ENCODE measurements at places on chromosomes 1 and 21.

GRCh38 chr1:238727670-238728069 is 658.7 kb upstream of the CHRM3 start:
- no peak for DNase-seq

GRCh38 chr1:16298653-16299052 is 53.6 kb downstream of the FBXO42 start:
- no peak for DNase-seq

DNA sequence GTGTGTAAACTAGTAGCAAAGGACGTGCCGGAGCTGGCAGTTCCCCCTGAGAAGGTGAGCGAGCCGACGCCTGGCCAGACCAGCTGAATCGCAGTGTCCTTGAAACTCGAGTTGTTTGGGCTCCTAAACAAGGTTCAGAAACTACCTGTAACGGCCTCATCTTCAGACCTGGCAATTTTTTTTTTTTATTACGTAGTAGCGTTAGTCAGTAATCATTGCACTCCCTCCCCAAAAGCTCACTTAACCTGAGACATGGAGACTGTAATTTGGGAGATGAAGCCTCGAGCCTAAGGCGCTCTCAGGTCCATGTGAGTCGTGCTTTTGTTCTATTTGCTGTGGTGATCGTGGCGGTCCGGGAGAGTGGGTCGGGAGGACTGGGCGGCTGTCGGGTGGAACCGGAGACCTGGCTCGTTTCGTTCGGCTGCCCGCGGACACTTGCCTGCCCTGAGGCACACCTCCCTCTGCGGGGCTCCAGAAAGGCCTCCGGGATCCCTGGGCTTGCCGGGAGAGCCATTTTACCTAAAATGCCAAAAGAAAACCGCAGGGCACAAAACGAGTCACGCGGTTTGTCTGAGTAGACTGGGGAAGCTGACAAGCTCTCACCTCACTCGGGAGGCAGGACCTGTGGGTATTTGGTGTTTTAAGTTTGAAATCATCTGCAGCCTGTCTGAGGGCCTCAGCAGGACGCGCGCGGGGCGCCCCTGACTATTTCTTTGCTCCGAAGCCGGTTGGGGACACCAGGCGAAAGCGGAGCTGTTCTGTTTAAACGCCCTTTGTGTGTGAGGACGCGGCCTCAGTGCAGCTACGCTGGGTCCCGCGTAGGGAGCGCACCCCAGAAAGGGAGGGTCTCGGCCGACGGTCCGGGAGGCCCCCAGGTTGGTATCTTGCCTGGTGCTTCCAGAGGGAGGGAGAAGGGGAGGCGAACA is 722 bp downstream of the LHX8 start:
- no peak for DNase-seq

GRCh38 chr1:116316373-116316772 is 56.7 kb upstream of the ATP1A1 start:
- DNase-seq = no peak

DNA sequence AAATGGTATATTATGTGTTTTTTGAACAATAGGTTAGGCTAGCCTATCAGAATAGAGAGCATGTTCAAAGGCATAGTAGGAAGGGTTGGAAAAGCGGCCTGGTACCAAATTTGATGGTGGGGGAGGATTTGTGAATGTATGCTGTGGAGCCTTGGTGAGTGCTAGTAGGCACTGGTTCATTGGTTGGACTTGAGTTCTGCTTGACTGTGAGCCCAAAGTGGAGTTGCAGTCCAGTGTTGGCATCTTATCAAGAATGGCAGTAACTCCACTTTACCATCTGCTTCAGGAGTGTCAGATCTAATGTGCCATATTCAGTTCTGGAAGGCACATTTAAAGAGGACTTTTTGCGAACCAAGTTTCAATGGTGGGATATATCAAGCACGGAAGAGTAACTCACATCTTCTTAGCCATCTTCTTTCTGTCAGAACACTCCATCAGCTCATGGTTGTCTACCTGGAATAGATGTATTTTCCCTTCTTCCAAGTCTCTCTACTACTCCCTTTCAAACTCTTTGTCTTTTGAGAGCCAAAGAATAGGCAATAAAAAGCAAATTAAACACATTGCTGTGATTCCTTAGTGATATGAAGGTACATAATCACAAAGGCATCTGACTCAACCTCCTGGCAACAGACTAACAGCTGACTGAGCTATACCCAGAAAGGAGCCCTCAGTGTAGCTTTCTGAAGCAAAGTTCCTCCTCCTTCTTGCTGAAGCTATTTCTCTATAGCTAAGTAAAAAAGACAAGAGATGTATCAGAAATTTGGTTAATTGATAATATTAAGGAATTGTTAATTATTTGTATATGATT is 21.7 kb downstream of the LRRC8B start:
- no peak for DNase-seq

- DNase-seq = no peak
Observed at GRCh38 chr1:78385744-78386462, 104.9 kb upstream of the PTGFR start.

GRCh38 chr21:29218749-29219148 is 80.0 kb upstream of the BACH1 start:
- DNase-seq = no peak

DNA sequence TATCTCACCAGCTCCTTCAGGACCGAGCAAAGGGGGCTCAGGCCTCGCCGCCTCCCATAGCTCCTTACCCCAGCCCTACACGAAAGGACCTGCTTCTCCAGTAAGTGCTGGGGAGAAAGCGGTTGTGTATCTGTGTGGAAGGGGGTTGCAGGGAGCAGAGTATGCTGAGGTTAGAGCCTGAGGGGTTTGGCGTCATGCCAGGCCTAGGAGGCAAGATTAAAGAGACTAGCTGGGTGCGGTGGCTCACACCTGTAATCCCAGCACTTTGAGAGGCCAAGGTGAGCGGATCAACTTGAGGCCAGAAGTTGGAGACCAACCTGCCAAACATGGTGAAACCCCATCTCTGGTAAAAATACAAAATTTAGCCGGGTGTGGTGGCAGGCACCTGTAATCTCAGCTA is 14.1 kb upstream of the RASSF5 start:
- no peak for DNase-seq

DNA sequence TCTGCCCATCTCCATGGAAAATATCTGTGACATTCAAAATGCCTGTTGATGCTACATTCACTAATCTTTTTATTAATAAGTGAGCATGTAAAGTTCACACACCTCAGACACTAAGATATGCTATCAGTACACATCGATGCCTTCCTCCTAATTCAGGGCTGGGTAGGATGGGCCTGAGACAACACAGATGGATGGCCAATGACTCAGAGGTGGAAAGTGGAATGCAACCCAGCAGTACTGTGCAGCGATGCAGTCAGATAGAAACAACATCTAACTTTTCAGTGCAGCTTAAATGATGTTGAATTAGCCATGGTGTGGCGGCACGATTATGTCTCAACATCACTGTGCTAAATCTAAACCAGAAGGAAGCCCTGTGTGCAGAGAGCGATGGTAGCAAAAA is 161.6 kb upstream of the KCNJ15 start:
- no peak for DNase-seq

GRCh38 chr1:216142921-216143320 is 280.3 kb downstream of the USH2A start:
- no peak for DNase-seq

GRCh38 chr1:201327687-201328240 is 44.5 kb downstream of the PKP1 start:
- no peak for DNase-seq

DNA sequence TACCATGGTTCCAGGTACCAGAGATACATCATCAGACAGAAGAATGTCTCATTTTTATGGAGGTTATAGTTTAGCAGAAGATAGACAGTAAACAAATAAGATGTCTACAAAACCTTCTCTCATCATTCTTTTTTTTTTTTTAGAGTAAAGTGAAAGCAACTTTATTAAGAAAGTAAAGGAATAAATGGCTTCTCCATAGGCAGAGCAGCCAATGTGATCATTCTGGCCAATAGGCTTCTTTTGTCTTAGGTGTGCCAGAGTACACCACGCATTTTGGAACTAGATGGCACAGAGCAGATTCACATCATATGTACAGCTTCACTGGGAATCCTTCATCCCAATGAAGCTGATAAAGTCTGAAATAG is 428.2 kb downstream of the SMYD3 start:
- no peak for DNase-seq

- no peak for DNase-seq
Observed at GRCh38 chr1:204188959-204189639, 7.2 kb downstream of the KISS1 start.

- no peak for DNase-seq
Observed at GRCh38 chr1:230231774-230232145, 164.7 kb downstream of the GALNT2 start.

DNA sequence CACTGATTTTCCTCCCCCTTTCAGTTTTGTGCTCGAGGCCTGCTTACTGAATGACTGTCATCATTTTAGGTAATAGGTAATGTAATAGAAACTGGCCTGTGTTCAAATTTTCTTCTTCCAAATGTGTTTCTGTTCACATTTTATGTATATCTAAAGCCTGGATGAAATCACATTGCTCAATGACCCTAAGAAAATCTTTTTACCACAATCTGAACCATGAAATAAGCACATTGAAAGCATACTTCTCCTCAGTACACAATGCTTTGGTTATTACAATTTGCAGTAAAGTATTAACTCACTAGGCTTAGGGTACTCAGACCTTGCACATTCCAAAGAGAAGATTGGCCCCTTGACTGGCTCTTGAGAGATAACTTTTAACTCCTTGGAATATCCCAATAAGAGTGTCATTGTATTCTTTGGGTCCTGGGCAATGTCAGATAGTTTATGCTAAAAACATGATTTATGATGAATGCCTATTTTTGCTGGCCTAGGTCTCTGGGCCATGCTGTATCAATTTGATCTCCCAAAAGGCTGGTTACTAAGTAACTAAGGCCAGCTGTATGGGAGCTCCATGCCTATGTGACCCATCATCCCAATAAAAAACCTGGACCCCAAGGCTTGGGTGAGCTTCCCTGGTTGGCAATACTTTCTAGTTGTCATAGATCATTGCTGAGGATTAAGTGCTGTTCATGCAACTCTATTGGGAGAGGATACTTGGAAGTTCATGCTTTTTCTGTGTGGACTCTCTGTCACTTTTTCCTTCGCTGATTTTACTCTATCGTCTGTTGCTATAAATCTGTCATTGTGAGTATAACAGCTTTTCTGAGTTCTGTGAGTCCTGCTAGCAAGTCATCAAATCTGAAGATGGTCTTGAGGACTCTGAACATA is 293.9 kb downstream of the GRIK1 start:
- no peak for DNase-seq

GRCh38 chr1:203871114-203871880 is 9.9 kb downstream of the SNRPE start:
- DNase-seq = peak; percentile 21

DNA sequence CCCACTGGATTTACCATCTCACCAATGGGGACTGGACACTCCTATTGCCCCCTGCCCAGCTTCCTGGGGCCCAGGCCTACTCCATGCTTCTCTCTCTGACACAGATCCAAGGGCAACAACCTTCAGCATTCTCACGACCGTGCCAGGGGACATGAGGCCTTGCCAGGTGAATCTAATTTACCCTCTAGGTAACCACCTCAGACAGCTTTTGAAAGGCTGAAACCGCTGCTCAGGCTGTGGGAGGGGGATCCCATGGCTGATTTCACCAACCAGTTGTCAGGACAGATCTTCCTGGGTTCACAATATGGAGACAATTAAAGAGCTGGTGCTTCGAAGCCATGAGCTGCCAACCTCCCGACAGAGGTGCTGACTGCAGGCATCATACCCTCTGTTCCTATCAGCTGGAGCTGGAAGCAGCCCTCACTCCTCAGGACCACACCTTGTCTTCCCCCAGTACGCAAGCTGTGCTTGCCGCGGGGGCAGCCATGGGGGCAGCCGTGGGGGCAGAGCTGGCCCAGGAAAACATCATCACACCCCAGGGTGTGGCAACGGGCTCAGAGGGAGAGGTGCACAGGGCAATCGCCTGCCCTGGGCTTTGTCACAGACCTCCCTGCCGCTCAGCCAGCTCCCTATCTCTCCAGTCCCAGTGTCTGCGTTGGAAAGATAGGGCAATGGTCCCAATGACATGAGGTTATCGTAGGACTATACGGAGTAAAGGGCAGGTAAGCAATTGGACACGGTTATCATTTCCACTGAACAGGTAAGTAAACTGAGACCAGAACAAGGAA is 120.2 kb downstream of the DMRTB1 start:
- DNase-seq = no peak

GRCh38 chr21:26368591-26369320 is 198.2 kb upstream of the APP start:
- no peak for DNase-seq

GRCh38 chr1:44575396-44575795 is 98.9 kb downstream of the TMEM53 start:
- no peak for DNase-seq

All from SIG-M5 (cell line).